ENCODE measurements at places on chromosomes 1 and 21.

DNA sequence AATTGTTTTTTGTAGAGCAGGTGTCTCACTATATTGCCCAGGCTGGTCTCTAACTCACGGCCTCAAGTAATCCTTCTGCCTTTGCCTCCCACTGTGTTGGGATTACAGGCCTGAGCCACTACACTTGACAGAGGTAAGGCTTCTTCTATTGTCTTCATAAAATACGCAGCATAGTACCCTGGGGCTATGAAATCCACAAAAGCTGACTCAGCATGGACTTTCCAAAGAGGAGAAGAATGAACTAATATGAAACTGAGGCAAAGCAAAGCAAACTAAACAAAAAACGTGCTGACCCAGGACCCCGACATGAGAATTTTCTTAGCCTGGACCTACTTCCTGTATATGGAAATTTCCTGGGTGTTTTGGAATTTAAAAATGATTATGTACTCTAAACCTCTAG lies 18.5 kb upstream of the ATP13A2 start:
- no peak for DNase-seq

DNA sequence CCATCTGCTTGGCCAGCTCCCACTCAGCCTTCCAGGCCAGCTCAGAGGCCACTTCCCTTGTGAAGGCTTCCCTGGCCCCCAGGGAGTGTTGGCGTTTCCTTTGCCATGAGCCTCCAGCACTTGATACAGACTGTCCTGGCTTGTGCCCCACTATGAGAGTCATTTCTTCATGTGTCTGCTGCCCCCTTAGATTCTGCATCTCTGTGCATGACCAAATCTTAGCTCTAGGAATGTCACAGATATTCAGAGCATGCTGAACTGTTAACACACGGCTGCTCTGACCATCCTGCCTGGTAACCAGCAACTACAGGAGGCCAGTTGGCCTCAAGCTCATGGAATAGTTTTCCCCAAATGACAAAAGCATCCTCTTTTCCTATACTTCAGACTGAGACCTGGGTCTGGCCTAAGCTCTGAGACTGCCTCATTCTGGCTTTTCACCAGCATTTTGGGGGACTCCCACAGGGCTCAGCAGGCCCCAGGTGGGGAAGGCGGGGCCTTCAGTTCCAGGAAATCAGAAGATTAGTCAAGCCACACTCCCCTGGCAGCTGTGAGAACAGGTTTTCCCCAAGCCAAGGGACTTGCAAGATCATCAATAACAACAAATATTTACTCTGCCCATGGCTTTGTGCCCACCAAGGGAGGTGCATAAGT lies 182.6 kb upstream of the EDN2 start:
- no peak for DNase-seq

- no peak for DNase-seq
These were observed 18.6 kb downstream of the CD247 start for GRCh38 chr1:167499664-167500101.

DNA sequence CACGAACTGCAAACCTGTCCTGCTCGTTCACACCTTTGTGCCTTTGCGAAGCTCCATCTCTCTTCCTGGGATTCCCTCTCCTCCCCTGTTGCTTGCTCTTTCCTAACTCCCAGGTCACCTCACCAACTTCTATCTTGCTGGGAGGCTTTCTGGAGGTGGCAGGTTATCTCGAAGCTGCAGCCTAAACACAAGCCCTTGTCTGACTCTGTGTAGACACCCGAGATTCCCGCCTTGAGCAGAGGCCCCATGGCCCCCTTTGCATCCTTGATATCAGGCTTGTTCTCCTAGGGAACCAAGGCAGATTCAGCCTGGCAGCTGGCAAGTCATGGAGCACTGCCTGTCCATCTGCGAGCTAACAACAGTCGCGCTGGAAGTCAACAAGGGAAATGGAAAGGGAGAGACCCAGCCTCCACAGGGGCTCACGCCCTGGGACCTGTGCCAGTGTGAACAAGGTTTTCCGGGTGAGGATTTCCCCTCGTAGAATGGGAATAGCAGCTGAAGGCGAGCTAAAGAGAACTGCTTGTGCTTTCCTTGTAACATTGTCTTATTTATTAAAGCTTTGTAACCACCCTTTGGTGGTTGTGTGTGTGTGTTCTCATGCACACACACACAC lies 109.5 kb upstream of the JUN start:
- no peak for DNase-seq

DNA sequence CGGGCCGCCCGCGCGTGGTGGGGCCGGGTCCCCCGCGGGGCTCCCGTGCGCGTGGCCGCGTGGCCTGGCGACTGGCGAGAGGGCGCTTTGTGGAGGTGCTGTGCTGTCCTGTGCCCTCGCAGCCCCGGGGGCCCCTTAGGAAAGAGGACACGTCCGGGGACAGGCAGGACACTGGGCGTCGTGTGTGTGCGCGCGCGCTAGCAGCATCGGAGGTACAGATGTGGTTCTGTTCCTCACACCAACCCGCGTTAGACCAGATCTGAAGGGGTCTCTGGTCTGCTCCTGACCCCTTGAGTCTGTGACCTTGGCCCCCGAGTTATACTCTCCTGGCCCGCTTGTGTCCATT lies 489 bp downstream of the ACTN2 start:
- no peak for DNase-seq

GRCh38 chr1:5490635-5491034 lies 501.6 kb downstream of the NPHP4 start:
- DNase-seq = no peak

- DNase-seq = no peak
These were observed 13.1 kb upstream of the TMEM61 start for GRCh38 chr1:54967372-54967771.

DNA sequence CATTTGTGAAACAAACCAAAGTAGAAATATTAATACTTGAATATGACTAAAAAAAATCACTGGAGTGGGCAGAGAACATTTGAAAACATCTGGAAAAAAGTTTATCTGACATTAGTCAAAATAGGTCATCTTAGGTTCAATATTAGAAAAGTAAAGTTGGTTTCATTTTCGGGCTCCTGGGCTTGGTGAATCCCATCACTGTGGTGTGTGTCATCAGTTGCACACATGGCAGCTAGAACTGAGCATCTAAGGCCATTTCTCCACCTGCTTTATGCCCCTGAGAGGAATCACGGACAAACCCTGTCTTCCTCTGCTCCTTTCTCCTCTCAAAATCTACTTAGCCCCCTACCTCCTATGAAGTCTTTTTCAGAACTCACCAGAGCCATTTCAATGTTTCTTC lies 5.4 kb downstream of the HSD11B1 start:
- no peak for DNase-seq

DNA sequence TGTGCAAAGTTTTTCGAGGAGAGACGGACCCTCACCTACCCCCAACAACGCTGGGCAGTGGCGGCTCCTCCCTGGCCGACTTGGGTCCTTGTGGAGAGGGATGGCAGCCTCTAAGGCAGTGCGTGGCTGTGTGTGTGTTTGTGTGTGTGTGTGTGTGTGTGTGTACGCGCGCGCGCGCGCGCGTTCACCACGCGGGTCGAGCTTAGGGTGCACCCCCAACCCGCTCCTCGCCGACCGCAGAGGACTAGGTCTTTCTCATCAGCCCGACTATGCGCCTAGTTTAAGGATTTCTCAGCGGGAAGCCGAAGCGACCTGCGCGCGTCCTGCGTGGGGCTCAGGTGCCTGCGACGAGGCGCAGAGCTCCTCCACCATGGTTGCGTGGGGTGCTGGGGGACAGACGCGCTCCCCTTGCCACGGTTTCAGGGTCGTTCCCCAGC lies 940 bp downstream of the SOX13 start:
- DNase-seq = no peak

DNA sequence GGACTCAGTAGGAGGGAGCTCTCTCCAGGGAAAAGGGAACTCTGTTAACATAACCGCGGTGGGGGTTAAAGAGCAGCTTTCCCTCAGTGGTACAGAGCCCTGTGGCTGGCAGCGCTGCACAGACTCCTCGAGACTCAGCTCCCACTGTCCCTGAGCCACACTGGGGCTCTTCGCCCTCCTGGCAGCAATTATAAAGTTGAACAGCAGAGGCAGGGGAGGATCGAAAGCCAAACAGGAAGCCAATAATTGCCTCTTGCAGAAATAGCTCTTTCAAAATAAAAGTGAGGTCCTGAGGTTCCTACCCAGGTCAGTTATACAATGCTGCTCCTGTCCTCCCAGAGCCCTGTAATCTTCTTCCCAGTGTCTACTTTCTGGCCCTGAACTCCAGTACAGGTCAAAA lies 77.0 kb downstream of the FAM78B start:
- no peak for DNase-seq

DNA sequence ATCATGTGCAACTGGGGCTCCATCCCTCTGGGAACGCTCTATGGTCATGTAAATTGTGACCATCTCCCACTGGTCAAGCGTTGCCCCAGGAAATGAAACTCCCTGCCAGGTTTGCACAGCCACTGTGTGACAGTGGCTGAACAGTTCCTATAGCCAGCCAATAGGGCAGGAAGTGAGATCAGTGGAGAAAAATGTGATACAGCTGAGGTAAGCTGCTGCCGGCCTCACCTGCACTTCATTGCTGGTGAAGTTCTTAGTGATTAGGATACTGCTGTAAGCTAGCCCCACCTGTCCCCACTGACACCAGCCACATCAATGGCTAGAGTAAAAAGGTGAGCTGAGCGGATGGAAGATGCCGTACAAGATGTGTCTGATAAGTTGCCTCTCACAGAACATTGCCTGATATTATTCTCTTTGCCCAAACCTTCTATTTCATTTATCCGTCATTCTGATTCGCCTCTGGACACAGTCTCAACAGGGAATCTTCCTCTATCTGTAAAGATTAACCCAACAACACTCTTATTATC lies 38.4 kb upstream of the CDC42BPA start:
- no peak for DNase-seq

DNA sequence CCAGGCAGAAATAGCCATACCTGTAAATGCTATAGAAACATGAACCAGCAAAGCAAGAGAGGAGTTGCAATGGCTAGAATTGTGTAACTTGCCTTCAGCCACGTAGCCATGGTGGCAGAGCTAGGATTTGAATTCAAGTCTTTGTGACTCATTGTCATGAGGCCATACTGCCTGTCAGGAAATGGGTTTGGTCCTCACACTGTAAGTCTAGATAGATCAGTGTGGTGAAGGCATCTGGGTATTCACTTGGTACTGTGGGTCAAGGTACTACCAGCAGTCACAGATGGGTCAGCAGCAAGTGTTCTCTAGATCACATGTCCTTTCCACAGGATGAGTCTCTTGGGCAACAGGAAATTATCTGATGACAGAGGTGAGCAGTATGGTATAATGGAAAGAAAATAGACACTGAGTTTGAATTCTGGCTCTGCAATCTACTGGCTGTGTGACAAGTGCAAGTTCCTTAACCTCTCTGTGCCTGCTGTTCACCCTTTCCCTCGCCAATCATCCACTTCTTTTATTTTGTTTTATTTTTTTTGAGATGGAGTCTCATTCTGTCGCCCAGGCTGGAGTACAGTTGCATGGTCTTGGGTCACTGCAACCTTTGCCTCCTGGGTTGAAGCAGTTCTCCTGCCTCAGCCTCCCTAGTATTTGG lies 36.9 kb downstream of the FGGY start:
- DNase-seq = peak; percentile 53

- no peak for DNase-seq
These were observed 7.0 kb downstream of the SPAG17 start for GRCh38 chr1:118177998-118178397.

- no peak for DNase-seq
These were observed 12.3 kb upstream of the OTUD3 start for GRCh38 chr1:19869929-19870328.

DNA sequence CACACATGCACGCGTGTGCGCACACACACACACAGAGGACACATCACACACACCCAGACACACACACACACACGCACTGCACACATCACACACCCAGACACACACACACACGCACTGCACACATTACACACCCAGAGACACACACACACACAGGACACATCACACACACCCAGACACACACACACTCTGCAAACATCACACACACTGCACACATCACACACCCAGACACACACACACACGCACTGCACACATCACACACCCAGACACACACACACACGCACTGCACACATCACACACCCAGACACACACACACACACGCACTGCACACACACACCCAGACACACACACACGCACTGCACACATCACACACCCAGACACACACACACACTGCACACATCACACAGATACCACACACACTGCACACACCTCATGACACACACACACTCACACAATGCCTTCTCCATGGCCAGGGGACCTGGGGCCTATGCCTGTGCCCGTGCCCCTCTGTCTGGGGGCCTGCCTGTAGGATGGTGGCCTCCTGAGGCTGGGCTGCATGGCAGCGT lies 24.4 kb downstream of the CRYAA start:
- DNase-seq = no peak

- DNase-seq = no peak
These were observed at the start of gene PLPPR5 for GRCh38 chr1:99004861-99005442. TSS of gene PLPPR5 (minus strand) at chr1:99004861. CDS start at chr1:99004671, 190 bp downstream.

DNA sequence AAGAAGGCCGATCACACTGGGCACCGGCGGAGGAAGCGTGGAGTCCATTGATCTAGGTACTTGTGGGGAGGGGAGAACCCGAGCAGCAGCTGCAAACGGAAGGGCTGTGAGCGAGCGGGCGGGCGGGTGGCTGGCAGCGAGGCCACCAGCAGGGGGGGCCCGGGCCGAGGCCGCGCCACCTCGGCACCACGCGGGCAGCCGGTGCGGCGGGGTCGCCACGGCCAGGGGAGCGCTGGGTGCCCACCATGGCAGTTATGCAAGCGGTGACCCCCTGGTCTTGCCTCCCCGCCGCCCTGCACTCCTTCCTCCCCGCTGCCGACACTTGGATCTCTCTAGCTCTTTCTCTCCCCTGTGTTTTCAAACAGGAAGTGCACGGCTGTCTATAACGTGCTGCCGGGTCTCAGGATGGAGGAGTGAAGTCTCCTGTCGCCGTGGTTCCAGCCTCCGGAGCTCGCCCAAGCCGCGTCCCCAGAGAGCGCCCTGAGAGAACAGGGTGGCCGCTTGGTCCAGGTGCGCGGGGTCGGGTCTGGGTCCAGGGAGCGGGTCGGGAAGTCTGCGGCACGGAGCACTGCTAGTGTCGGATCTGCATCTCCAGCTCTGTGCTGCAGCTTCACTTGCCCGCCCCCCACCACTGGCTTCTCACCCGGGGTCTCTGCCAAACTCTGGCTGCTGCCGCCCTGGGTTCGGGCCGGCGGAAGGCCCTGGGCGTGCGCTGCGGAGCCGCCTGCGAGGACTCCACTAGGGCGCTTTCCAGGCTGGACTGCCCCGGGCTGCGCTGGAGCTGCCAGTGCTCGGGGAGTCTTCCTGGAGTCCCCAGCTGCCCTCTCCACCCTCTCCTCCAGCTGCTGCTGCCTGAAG lies 22.7 kb downstream of the LRRC8D start:
- DNase-seq = peak; percentile 81

DNA sequence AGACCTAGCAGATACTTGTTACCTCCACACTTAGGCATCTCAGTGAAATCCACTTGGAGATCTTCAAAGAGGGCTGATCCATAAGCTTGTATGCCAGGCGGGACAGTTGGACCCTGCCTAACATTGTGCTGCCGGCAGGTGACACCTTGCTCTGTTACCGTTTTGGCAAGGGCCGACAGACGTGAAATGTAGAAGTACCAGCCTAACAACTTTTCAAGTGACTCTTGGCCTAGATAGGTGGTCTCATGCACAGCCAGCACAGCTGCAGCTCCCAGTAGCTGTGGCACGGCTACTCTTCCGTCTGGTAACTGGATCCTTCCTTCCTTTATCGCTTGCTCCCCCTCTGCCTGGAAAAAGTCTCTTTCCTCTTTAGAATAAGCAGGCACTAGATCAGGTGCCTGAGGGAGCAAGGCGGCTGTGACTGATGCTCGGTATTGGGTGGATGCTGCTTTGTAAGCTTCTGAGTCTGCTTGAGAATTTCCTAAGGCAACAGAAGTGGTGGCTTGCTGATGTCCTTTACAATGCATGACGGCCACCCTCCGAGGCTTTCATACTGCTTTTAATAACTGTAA lies 713.5 kb downstream of the AMY1C start:
- DNase-seq = no peak

All from HL-60 (cell line).